COR-L47 (cell line): ENCODE measurements at places on chromosomes 6 and 20.

- no peak for DNase-seq
Observed at GRCh38 chr20:50550531-50550930, 40.3 kb downstream of the PTPN1 start.

- no peak for DNase-seq
Observed at GRCh38 chr20:1002682-1003561, 811 bp upstream of the RSPO4 start.

DNA sequence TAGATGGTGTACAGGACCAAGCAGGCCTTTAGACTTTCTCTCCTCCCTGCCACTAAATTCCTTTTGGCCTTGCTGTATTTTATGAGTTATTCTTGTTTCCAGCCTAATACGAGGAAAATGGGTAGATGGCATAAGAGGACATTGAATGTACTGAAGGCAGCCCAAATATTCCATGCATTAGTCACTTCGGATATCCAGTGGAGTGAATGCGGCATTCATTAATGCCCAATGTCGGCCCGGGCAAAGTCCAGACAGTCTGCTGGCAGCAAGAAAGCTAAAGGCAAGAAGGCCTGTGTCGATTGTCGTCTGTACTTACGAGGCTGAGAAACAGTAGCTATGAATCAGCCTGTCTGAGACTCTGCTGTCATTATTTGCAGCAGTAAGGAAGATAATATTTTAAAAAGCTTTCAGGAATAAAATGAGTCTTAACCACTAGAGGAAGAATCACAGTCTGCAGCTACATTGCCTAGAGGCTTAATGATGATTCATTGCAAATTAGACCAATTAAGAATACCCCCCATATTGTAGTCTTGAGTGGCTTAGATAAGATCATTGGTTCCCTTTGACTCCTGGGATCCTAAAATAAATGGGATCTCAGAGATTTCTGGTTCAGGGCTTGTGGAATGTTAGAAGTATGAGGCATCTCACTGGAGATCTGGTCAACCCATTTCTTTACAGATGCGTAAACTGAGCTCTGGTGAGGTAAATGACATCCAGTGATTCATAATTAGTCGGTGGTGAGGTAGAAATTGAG lies 534.1 kb upstream of the JAG1 start:
- DNase-seq = no peak

DNA sequence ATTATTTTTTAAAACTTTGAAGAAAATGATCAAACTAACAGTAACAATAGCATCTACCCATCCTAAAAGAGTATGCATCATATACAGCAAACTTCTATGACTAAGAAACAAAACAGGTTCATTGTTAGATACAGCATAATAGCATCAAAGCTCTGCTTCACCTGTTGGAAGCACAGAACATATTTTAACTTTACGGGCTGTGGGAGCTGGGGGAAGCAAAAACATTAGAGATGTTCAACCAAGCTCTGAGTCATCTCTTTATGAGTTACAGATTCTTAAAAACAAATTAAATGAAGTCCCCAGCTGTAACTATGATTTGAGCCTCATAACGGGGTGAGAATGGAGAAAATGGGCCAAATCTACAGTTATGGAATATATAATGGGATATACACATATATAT lies 63.4 kb downstream of the SYNE1 start:
- no peak for DNase-seq

GRCh38 chr6:119543332-119543731 lies 193.8 kb upstream of the MAN1A1 start:
- no peak for DNase-seq
